ENCODE measurements at places on chromosomes 4 and X. TPM values are rescaled to one million over a fixed set of nuclear protein-coding genes. Genes with fewer than 3 reads are reported as not detected.

GRCh38 chrX:123847056-123847455 lies 12.8 kb upstream of the XIAP start:
- DNase-seq = no peak

- no peak for DNase-seq
Measured at GRCh38 chr4:173008436-173008835, 160.2 kb upstream of the GALNT7 start.

GRCh38 chr4:52910115-52910514 lies 48.0 kb downstream of the RASL11B start:
- DNase-seq = no peak

GRCh38 chrX:8714164-8714563 lies 17.8 kb downstream of the ANOS1 start:
- no peak for DNase-seq

DNA sequence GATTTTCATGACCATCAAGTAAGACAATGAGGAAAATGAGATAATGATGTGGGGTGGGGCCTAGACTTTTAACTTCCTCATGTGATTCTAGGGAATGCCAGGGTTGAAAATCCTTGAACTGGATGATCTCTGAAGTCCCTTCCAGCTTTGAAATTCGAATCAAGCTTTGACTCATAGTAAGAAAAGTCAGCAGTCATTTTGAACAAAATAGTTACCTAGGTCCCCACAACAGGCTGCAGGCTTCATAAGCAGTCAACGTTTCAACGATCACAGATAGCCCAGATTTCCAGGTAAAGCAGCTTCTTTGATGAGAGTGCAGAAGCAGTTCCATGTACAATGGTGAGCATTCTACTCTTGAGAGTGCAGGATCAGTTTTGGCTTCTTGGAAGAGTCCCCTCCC lies 93.7 kb downstream of the GRIA3 start:
- no peak for DNase-seq

GRCh38 chrX:13254076-13254785 lies 65.6 kb downstream of the ATXN3L start:
- no peak for DNase-seq

GRCh38 chrX:14936561-14936960 lies 63.3 kb downstream of the MOSPD2 start:
- DNase-seq = no peak

GRCh38 chr4:48012824-48013223 lies 3.7 kb downstream of the CNGA1 start:
- DNase-seq = peak; percentile 53

DNA sequence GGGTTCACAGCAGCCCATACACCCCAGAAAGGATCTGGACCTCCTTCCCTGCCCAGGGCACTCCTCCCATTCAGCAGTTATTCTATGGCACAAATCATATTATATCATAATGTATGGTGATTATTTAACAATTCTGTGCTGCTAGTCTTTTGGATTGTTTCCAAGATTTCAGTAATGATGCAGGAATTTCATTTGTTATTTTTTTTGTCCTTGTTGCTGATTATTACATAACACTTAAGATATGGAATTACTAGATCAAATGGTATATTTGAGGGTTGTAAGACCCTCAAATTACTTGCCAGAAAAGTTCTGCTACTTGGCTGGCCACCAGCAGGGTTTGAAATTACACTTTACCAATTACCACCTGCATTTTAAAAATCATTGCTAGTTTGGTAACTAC lies 36.4 kb downstream of the QDPR start:
- no peak for DNase-seq

DNA sequence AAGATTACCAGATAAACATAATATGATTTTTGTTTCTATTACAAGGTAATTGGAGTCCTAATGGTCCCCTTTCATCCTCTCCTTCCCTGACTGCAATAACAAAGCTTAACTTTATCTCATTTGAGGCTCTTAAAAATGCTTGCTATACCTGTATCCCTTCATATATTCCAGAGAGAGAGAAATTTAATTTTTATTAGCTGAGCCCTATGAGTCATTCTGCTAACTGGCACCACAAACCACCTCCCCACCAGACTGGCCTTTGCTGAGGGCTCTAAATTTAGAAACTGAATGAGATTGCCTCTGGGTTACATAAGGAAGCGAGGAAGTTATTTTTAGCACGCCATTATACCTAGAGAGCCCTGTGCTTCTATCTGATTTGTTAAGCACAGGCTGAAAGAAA lies 27.4 kb downstream of the CBLL2 start:
- no peak for DNase-seq

GRCh38 chr4:15917297-15917696 lies 21.2 kb downstream of the FGFBP1 start:
- DNase-seq = no peak

GRCh38 chr4:21952549-21952948 lies 4.0 kb upstream of the KCNIP4 start:
- no peak for DNase-seq

Gene IL13RA2
- total RNA-seq = 0.83 TPM

Gene TRIM61
- 2.6 TPM for total RNA-seq

DNA sequence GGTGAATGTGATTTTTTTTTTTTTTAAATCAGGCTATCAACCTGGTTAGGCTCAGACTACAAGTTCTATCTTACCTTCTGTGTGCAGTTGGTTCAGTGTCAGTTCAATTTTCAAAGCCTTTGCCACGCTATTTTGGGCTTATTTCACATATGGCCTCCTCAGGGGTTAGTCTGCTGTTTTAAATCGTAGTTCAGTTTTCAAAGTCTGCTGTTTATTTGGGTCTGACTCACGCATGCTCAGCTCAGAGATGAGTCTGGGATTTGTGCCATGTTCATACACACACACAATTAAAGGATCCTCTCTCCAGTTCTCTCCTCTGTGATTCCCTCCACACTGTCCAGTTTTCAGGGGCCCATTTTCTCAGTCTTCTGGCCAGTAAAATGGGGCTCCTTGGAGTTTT lies 32.3 kb upstream of the ZFX start:
- DNase-seq = no peak

- DNase-seq = no peak
Measured at GRCh38 chrX:41522671-41523070, 75.5 kb downstream of the NYX start.

Gene TLR6
- total RNA-seq = 3.0 TPM

- DNase-seq = peak; percentile 33
Measured at GRCh38 chr4:184395971-184396391, 78.4 kb downstream of the IRF2 start.

- no peak for DNase-seq
Measured at GRCh38 chr4:663046-663437, 11.0 kb downstream of the ATP5ME start.

- no peak for DNase-seq
Measured at GRCh38 chrX:5823903-5824302, 404.8 kb downstream of the NLGN4X start.

- DNase-seq = no peak
Measured at GRCh38 chr4:124372916-124373315, 339.6 kb downstream of the ANKRD50 start.

DNA sequence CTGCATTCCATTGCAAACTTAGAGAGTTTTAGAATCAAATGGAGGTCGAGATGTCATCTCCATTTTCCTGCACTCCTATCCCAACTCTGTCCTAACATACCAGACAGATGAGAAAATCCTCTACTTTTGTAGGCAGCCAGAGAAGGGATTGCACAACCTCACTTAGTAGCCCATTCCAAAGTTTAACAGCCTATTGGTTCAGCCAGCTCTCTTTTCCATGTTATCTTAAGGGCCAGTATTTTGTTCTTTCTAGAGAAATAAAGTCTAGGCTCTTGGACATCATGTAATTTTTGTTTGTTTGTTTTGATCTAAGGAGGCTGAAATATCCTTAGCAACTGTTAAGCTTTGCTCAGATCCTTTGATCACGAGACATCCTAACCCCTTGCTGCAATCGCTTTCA lies 173.0 kb downstream of the COX18 start:
- no peak for DNase-seq

GRCh38 chrX:39204945-39205344 lies 403.7 kb downstream of the MID1IP1 start:
- no peak for DNase-seq

GRCh38 chr4:100907465-100908454 lies 389.9 kb upstream of the EMCN start:
- no peak for DNase-seq

DNA sequence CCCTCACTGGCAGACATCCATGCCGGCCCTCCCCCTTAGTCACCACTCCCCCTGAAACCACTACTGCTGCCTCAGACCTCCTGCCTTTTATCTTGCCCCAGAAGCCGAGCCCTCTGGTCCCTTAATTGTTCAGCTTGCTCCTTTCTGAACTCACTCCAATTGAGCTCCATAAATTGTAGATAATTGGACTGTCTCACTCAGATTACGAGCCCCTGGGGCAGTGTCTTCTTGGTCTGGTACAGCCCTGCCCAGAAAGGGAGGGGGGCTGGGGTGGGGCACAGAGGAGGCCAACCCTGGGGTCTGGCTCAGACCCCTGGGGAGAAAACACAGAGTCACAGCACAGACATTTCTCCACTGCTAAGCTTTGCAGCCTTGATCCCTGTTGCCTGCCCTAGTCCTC lies 39.4 kb downstream of the NALF2 start:
- no peak for DNase-seq

DNA sequence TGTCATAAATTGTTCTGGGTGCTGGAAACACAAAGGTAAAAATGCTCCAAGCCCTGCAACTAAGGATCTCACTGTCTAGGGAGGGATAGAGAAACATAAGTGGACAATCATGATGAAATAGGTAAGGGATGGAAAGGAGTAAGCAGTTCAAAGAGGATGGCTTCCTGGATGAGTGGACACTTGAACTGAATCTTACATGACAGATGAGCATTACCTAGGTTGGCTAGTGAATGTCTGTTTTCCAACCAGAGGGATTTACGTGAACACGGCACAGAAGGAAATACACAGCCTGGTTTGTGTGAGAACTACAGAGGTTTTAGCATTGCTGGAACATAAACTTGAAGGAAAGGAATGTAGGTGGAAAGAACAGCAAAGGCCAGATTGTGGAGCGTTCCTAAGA lies 150.2 kb upstream of the GALNT7 start:
- no peak for DNase-seq

Gene CITED1
- total RNA-seq = not detected

- no peak for DNase-seq
Measured at GRCh38 chr4:123568936-123569335, 172.3 kb downstream of the SPRY1 start.

DNA sequence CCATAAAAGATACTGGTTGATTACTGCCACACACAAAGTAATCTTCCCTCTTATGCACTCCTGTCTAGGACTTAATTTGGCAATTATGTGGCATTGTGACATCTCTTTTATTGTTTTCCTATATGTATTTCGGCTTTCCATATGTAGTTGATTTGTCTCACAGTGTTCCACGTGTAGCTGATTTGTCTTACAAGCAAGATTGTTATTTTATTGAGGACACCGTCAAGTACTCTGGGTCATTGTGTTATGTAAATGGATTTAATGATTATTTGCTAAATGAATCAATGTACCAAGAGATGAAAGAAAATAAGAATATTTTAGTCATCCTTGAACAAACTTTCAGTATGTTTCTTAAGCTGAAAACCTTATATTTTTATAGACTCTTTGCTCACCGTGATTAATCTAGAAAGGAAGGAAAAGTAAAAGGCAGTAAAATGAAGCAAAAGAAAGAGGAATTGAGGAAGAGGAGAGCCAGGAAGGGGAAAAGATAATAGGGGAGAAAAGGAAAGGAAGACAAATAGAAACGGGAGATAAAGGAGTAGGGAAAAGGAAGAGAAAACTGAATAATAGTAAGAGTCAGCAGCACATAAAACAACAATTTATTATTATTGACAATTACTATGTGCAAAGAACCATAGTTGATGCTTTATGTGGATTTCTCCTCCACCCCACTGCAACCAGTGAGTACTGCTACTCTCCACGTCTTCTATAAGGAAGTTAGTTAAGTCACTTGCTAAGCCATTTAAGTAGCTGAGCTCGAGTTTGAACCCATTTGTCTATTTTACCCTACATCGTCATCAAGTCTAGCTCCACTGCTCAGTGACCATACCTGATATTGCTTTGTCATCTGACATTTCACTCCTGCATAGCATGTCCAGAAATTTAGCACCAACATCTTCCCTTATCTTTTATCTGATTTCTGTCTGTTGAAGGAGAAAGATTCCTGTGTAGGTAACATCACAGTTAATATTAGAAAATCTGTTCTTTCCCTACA lies 336.5 kb downstream of the BMPR1B start:
- no peak for DNase-seq

GRCh38 chr4:42747971-42748370 lies 91.1 kb upstream of the ATP8A1 start:
- no peak for DNase-seq

DNA sequence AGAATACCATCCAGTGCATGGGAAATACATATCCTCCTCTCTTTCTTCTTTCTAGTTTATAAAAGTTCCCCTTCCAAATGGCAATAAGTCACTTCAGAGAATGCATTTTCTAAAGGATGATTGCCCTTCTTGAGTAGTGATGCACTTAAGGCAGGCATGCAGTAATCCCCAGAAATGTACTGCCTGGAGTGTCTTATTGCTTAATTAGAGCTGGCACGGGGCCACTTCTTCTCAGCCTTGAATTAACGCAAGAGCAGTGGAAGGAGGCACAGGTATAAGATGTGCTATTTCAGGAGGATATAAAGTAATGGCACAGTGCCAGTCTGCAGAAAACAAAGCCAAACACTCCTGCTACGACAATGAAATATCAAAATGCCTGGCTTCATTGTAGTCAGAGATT lies 371.4 kb upstream of the FAM241A start:
- no peak for DNase-seq

DNA sequence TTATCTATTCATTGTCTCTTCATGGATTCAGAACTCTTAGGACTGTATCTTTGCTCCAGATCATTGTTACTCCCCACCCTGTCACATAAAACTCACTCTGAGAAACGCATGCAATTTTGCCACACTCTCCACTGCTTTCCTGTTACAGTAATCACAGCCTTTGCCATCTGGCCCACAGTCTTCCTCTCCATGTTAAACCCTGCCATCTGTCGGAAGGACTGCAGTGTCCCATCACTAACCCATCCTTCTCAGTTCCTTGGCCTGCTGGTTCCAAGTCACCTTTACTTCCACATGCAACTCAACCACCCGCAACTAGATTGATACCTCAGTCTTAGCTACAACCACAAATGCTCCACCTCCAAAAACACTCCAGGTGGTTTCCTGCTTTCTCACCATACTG lies 308.7 kb upstream of the FAM241A start:
- DNase-seq = no peak

- DNase-seq = no peak
Measured at GRCh38 chr4:74590476-74590875, 145.5 kb downstream of the AREG start.

DNA sequence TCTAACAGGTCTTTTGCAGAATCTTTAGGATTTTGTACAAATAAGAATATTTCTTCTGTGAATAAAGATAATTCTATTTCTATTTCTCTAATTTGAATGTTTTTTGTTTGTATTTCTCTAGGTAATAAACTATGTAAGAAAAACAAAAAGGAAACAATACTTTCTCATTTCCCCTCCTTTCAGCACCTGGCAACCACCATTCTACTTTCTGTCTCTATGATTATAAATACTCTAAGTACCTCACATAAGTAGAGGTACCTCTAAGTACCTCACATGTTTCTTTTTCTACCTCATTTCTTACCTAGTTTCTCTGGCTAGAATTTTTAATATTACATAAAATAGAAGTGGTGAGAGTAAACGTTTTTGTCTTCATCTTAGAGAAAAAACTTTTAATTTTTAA lies 550.0 kb downstream of the EPHA5 start:
- no peak for DNase-seq

Gene INPP4B
- 84.9 TPM for total RNA-seq

GRCh38 chr4:144421056-144421455 lies 224.9 kb upstream of the HHIP start:
- DNase-seq = no peak

Gene ANAPC10
- 24.9 TPM for total RNA-seq

Gene SLC38A5
- total RNA-seq = 25.3 TPM
